ENCODE measurements at places on chromosomes 2 and 18. TPM values are rescaled to one million over a fixed set of nuclear protein-coding genes. Genes with fewer than 3 reads are reported as not detected.

- no peak for DNase-seq
Measured at GRCh38 chr2:6692819-6693218, 172.9 kb downstream of the CMPK2 start.

ELP2 gene
- 76.3 TPM for polyA plus RNA-seq

- DNase-seq: no peak
Measured at GRCh38 chr2:239801404-239802184, 223.5 kb downstream of the NDUFA10 start.

- DNase-seq: no peak
Measured at GRCh38 chr18:73136134-73136533, 268.3 kb upstream of the NETO1 start.

DNA sequence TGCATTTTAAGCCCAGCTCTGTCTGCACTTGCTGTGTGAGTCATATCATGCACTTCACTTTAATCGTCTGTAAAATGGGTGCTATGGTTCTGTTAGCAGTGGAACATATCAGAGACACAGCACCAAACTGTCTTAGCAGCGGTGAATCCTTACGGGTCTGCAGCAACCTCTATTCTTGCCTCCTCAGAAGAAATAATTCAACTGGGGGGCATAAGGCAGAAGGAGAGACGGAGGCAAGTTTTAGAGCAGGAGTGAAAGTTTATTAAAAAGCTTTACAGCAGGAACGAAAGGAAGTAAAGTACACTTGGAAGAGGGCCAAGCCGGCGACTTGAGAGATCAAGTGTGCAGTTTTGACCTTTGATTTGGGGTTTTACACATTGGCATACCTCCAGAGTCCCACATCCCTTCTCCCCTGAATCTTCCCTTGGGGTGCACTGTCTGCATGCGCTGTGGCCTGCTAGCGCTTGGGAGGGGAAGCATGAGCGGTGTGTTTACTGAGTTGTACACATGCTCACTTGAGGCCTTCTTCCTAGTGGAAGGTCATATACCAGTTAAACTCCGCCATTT is 109.8 kb downstream of the DDX1 start:
- no peak for DNase-seq

KCNIP3 gene
- polyA plus RNA-seq: not detected

DNA sequence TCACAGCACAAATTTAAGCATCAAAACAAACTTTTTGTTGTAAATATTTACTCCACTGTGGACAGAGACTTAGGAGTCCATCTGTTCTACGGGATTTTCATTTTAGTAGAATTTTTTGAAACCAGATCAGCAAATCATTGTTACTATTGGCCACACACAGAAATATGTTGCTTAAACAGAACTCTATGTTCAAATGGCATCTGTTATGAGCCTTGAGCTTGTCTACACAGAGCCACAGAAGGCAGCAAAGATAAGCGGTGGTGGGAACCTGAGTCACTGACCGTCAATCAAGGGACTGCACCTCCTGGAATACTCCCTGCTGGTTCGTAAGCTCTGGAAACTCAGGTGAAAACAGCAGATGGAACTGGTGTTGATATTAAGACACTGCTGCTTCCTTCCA is 156.8 kb downstream of the TMEM200C start:
- DNase-seq: no peak

- no peak for DNase-seq
Measured at GRCh38 chr2:7709907-7710306, 792.7 kb downstream of the RNF144A start.

DNA sequence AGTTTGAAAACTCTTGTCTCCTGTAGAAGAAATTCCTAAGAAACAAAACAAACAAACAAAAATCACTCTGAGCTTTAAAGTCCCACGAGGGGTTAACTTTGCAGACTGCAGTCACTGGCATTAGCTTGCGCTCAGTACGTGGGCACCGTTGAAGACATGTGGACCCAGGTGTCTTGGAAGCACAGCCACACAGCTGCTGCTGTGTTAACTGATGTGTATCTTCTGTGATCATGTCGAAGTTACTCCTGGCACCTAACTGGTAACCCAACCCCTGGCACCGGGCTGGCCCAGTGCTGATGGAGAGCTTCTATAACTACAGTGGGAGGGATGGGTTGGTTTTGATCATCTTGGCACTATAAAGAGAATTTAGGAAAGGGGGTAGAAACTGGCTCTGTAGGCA is 51.6 kb upstream of the FHL2 start:
- no peak for DNase-seq

GRCh38 chr2:21939967-21940366 is 816.2 kb downstream of the TDRD15 start:
- DNase-seq: no peak

All from CD4-positive, alpha-beta memory T cell (primary cell).